ENCODE measurements at places on chromosomes 11 and 22.

- no peak for DNase-seq
These were observed 127.2 kb upstream of the SLC5A12 start for GRCh38 chr11:26849036-26849435.

- no peak for DNase-seq
These were observed 1.5 kb downstream of the TRIM6 start for GRCh38 chr11:5597953-5598352.

GRCh38 chr11:111978028-111978771, 41.1 kb downstream of the DIXDC1 start:
- peak; percentile 56 for DNase-seq

DNA sequence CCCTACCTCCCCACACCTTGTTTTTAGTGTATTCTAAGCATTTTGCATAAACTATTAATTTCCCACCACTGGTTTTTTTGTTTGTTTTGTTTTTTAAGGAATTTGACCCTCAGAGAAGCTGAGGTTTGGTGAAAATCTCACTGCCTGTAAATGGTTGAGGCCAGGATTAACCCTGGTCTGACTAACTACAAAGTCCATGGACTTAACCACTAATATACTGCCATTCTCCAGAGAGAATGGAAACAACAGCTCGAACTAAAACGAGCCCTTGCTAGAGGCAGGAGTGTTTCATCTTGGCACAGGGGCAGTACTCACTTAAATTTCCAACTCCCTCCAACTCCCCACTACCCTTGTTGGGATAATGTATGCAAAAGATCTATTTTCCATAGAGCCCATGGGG, 3.0 kb downstream of the CTNND1 start:
- DNase-seq: no peak

DNA sequence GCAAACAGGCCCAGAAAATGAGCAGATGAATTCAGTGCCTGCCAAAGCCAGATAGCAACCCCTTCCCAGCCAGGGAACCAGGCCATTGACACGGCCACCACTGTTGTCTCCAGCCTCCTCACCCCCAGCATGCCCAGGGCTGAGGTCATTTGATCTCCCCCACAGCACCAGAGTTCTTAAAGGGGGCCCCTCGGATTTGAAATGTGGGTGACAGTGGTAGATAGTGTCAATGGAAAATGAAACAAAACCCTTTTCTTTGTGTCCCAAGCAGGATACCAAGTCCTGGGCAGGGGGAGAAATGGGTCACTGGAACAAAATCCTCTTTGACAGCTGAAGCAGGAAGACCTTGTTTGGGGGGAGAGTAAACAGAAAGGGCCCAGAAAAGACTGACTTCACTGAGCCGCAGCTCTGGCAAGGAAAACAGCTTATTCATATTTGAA, 14.3 kb upstream of the ACCSL start:
- DNase-seq: no peak

- DNase-seq: no peak
These were observed 255.5 kb upstream of the SESN3 start for GRCh38 chr11:95486466-95486865.

DNA sequence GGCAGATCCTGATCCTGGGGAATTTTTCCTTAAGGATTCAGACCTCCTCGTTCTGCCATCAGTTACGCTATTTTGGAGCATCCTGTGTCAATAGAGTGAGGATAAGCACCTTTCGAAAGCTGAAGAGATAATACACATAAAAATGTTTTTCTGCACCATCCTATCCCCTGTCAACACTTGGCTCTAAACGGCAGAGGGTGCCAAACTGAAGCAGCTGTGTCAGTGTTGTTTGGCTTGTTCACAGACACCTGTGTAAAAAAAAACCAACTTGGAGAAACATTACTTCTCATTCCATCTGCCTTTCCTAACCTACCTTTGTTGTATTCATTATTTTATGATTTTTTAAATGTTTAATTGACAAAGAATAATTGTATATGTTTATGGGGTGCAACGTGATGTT, 417.0 kb upstream of the DDI1 start:
- no peak for DNase-seq

DNA sequence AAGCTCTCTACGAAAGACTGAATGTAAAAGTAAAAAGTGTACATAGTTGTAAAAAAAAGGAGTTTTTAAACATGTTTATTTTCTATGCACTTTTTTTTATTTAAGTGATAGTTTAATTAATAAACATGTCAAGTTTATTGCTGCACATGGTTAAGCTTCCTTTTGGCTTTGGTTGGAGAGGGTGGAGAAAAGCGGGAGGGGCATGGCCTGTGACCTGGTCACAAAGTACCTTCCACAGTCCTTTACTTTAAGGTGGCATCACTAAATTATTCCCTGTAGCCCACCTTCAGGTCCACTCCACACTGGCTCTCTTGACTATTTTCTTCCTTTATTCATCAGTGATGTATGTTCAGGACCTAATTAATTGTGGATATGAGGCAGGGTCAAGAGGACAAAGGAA, 586 bp upstream of the TTC36 start:
- DNase-seq: no peak

- no peak for DNase-seq
These were observed 78.7 kb upstream of the SUSD2 start for GRCh38 chr22:24102366-24103200.

DNA sequence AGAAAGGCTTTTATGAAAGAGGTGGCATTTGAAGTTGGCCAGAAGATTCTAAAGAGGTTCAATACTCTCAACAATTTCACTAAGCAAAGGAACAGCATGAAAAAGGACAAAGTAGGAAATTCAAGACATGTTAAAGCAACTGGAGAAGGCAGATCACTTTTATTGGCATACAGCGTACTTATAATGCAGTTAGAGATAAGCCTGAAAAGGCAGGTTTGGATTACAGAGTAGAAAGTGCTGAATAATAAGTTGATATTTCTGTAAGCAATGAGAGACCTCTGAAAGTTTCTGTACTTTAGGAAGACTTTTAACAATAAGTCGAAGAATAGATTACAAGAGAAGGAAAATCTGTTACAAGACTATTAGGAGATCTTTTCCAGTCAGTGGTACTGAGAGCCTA, 25.1 kb downstream of the MTMR2 start:
- DNase-seq: no peak

DNA sequence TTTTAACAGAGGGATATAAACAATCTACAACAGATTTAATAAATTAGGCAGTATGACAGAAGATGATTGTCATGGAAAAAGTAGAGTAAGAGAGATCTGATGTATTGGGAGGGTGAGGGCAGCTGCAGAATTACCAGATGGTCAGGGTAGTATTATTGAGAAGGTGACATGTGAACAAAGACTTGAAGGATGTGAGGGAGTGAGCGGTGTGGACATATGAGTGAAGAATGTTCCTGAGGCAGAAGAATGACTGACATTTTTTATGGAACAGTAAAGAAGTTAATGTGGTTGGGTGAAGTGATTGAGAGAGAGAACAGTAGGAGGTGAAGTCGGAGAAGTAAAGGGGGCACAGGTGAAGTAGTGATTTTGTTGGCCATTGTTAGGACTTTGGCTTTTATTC, 42.4 kb upstream of the HIPK3 start:
- no peak for DNase-seq

DNA sequence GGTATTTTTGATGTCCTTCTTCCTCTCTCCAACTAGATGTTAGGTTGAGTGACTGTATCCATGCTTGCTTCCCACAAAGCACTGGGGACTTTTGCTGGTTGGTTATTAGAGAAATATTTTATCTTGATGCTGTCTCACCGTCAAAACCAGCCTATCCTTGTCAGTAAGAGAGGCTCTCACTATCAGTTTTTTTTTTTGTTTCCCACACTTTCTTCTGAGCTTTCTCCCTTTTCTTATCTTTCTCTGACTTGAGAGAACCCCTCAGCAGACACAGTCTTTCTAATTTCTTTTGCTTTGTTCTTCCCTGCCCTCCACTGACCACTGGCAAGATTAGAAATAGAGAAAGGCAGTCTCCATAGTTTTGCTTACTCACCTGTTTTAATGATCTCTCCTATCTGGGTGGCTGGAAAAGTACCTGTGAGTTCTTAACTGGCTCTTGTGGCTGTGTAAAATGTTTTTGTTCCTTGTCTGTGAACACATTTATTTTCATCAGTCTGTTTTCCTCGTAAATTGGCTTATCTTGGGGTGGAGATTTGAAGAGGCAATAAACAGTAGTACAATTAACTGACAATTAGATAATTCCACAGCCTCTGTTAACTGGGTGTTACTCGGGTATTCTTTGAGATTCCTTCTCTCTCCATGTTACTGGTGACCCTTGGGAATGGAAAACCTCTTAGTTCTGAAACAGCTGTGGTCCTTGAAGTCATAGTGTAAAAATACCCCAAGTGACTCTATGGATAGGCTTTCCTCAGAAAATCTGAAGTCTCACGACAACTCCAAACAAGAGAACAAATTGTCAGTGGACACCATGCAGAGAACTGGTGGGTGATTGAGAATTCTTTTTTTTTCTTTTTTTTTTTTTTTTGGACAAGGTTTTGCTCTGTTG, at the start of gene NXPE1:
Gene NXPE1 (minus strand): TSS at position 457 of the 886 bp plus-strand sequence. CDS start 8,680 bp downstream, outside the sequence.
- no peak for DNase-seq

GRCh38 chr11:111459506-111460270, 52.5 kb downstream of the BTG4 start:
- DNase-seq: no peak
